Myocyte (in vitro differentiated cells): ENCODE measurements at places on chromosomes 7 and 10.

DNA sequence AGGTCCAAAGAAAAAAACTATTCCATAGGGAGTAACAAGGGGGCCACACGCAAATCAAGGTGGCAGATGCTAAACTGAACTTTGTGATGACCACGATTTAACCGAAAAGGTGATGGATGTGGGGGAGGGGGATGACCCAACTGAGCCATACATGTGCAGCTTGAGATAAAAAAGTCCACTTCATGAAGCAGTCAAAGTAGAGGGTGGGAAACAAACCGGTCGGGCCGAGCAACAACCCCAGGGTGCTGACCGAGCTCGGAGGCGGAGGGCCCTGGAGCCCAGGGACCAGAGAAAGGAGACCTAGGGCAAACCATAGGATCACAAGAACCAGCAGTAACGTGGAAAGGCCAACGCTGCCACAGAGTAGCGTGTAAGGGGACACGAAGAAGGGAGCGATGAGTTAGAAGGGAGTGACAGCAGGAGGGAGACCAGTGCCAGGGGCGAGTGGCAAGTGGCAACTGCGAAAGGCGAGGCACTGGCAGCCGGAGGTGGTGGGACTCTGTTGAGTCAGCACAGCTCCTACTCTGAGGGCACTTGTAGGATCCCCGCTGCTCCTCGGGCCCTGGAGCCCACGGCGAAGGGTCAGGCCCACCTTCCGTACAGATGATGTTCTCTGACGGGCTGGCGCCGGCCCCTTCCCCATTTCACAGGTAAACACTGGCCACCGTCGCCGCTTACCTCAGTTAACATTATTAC is 540 bp downstream of the SNX13 start:
- DNase-seq, result peak; percentile 73

DNA sequence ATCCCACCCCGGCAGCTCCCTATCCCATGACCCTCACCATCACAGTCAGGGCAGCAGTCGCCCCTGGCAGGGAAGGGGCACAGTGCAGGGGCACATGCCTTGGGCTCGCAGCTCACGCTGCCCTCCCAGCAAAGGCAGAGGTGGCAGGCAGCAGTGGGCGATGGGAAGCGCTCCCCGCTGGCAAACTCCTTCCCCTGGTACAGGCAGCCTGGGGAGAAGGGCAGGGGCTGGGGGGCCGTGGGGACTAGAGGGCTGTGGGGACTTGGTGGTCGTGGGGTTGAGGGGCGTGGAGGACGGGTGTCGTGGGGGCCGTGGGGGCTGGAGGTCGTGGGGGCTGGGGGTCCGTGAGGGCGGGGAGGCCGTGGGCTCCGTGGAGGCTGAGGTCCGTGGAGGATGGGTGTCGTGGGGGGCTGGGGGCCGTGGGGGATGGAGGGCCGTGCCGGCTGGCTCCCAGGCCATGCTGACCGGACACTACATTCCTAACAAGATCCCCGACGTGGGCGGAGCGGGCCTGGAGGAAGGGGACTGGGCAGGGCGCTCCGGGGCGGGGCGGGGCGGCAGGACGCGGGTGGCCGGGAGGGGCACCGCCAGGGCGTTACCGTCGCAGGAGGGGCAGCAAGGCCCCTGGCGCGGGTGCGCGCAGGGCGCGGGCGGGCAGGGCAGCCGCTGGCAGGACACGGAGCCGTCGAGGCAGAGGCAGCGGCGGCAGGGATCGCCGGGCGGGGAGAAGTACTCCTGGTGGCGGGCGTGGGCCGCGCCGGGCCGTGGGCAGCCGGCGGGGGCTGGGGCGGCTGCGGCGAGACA is 20.0 kb downstream of the KCP start:
- no peak for DNase-seq

DNA sequence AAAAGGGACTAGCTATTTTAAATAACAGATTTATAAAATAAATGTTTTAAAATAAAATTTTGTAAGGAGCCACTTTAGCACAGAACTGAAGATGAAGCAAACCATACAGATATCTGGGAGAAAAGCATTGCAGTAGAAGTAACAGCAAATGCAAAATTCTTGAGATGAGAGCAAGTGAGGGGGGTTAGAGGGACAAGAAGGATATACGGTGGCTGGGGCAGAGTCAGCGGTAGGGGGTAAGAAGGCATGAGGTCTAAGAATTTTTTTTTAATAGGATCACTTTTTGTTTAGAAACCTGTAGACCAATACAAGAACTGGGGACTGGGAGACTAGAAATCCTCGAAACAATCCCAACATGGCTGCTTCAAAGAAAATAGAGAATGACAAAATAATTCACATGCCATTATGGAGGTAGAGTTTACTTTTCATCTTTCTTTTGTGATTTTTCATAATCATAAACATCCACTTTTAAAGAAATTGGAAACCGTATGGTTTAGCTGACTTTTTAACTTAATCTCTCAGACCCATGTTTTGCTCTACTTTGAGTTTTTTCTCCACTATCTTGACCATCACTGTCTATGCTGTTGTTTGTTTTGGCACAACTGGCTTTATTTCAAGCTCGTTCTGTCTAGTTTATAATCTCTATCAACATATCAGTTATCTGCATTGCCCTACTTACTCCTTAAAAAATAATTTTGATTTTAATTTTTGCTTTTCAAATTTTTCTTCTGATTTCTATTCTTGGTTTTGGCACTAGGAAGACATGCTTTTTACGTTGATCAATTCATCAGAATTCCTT is 73.5 kb downstream of the KMT2C start:
- DNase-seq, result no peak

GRCh38 chr7:155208681-155209477 is 88.8 kb upstream of the INSIG1 start:
- DNase-seq, result peak; percentile 47

DNA sequence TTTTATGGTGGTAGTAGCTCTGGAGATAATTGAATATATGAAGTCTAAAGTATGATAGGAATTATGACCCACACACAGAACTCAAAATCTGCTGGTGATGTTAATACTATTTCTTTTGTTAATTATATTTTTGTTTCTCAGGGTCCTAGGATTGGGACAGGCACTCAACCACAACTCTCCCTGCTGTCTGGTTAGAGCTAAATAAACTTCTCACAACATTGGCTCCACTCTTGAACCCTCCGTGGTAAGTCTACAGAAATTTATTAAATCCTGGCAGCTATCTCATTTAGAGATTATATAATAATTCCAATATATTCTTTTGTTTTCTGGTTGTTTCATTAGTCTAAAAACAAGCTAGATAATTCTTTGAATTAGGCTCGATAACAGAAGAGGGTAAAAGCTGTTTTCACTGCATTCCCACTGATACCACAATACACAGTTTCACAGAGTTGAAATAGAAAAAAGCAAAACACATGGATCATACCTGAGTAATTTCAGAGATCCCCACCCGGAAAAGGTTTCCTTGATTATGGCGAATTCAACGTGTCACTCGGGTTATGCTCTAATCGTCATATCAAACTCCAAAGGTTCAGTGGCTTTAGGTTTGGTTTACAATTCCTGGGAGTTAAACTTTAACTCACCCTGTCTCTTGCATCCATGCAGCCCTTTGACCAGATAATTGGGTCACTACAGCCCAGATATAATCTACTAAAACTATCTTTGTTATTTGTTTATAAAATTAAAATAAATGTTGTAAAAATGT is at the start of gene A1CF:
Gene A1CF (minus strand): TSS at position 531 of the 763 bp plus-strand sequence. CDS start 25,687 bp downstream, outside the sequence.
- DNase-seq, result no peak

- no peak for DNase-seq
These were observed 569.1 kb downstream of the ANKRD7 start for GRCh38 chr7:118793582-118793981.

DNA sequence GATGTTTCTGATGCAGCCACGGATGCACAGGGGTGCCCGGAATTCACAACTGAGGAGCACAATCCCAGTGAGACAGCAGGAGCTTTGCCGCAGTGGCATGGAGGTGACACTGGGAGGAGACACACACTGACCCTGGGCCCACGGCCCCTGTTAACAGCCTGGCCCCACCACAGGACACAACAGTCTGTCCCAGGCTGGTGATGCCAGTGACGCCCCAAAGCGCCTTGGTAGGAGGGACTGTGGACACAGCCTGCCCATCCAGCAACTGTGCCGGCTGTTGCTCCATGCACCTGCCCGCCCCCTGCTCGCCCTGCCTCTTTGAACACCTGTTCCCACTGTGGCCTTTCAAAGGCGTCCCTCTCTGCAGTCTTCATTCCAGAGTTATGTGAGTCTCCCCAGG is 49.8 kb downstream of the KLF6 start:
- peak; percentile 27 for DNase-seq

- no peak for DNase-seq
These were observed 4.6 kb upstream of the MDFIC start for GRCh38 chr7:114917211-114917839.

DNA sequence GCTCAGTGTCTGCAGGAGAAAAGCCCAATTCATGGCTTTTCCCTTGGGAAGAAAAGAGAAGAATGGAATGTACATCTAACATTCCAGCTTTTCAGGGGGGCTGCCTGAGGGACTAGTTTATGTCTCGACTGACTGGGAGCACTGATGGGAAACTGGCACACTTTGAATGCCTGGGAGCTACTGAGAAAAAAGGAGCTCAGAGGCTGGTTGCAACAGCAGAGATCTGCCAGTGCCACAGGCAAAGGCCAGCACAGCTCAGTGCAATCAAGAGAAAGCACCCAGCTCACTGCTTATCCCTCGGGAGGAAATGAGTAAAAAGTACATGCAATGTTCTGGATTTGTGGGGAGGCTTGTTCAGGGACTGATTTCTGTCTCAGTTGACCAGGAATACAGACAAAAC is 226.2 kb downstream of the COBL start:
- DNase-seq, result no peak

DNA sequence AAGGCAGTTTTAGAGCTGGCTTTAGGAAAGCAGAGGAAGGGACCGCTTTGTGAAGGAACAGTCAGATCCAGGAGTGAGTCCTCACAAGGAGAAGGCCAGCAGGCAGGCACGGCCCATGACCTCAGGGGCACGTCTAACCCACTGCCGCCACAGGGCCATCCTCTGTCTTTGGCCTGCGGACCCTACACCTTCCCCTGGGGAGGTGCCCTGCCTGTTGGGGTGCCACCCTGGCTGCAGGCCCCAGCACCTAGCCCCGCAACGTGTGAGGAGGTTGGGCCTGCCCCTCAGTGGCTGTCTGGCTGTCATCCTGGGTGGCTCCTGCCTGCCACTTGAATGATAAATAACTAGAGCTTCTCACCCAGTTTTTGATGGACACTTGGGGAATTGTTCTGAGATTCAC is 31.0 kb upstream of the TRIM8 start:
- no peak for DNase-seq

- DNase-seq, result no peak
These were observed 154.4 kb upstream of the C7orf33 start for GRCh38 chr7:148436135-148436534.

- DNase-seq, result peak; percentile 81
These were observed 7.6 kb downstream of the LRIT2 start for GRCh38 chr10:84217746-84218145.

GRCh38 chr7:102450242-102450641 is 14.4 kb downstream of the ALKBH4 start:
- DNase-seq, result no peak

GRCh38 chr7:6691609-6692106 is 15.1 kb downstream of the ZNF12 start:
- DNase-seq, result peak; percentile 18

DNA sequence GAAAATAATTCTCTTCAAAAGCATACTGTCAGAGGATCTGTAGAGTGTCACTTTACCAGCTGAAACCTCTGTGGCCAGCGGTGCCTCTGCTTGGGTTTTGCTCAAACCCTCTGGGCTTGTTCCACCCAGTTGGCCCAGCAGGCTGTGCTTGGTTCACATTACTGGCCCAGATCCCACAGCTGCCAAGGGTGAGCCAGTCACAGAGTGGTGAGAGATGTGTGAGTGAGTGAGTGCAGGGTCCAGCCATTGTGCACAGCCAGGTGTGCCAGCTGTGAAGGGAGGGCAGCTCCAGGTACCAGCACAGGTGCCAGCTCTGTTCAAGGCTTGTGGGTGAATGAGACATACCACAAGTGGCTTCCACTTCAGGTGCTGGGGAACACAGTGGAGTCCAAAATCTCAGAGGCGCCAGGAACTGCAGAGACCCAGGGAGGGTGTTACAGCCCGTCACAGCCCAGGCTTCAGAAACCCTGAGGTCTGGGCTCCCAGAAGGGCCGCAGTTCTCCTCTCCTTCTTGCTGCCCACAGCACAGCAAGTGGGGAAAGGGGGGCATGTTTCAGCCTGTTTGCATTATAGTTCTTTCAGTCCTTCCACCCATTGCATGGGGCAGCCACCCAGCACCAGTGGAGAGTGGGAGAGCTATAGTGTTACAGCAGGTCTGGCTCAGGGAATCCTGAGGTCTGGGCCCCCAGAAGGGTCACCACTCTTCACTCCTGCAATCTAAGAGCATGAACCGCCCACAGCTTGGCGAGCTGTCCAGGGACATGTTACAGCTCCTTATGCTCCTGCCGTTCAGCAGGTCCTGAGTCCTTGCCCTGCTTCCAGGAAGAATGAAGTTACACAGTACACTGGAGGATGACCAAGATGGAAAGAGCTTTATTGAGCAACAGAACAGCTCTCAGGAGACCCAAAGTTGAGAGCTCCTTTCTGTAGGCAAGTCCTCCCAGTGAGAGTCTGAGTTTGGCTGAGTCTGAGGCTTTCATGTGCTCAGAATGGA is 931.7 kb upstream of the SORCS1 start:
- DNase-seq, result no peak

DNA sequence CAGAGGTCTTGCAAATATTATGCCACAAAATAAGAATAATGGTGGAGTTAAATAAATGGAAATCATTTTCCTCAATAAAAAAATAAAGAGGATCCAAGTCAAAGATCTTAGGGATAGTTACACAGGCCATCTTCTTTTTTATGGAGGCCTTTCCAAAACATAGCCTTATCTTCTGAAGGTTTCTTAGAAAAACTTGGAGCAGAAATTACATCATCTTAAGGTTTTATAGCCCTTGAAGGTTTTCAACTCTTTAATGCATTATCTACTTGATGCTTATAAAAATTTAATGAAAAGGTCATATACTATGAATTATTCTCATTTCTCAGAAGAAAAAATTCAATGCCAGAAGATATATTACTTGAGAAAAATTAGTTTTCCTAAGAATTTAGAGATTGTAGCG is 94.2 kb upstream of the LAMB4 start:
- DNase-seq, result no peak

DNA sequence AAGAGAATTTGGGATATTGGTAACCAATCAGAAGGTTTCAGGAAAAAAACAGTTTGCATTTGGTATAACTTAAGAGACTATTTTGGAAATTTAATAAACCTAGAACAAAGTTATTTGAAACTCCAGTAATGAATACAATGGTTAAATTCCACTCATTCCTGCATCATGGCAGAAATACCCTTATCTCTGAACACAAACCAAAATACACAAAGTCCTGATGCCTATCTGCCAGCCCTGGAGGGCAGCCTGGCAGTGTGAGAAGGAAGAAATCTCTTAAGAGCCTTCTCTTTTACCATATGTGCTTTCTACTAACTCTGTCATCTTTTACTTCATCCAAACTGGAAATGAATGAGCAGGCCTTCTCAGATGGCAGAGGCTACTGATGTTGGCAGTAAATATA is 147.1 kb upstream of the LYZL1 start:
- DNase-seq, result peak; percentile 30
